ENCODE measurements at places on chromosomes 3 and 15.

DNA sequence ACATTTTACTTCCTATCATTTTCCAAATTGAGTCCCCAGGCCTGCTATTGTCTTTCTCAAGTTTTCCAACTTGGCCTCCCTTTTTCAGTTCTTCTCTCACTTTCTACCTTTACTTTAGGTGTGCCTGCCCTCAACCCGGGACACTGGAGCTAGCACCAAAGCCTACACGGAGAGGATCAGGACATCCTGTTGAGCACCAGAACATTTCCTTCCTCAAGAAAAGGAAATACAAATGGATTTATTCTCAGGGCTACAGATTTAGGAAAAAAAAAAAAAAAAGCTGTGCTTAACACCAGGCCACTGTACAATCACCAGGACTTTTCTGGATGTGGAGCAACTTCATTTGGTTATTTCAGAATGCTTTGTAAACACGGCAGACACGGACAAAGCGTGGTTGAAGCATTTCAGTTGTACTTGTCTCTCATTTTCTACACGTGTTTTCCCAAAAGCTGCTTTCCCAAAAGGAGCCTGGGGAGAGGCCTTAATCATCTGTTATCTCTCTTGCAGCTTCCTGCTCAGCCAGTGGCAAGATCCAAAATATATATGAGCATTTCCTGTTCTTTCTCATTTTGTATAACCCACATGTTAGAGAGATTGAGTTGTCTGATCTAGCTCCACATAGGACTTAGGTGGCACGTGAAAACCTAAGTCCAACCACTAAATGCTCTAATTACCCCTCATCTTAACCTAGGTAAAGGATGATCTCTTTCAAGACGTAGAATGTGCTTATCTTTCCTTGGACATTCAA, 15.5 kb upstream of the ATP1B3 start:
- DNase-seq: no peak

GRCh38 chr3:78809966-78810365, 957.8 kb downstream of the ROBO1 start:
- DNase-seq: peak; percentile 89

DNA sequence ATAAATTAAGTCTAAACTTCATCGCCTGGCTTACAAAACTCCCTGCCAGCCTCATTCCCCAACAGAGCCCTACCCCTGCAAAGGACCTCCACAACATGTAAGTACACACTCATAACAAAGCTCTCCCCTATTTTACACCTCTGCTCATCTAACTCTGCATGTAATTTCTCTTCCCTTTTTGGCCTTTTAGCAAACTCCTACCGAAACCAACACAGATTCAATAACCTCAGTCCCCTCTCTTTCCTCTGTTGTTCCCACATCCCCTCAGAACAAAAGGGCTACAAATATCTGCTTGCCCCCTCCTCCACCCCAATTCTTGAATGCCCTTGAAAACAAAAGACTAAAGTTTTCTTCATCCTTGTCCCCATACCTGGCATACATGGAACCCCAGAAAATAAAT, 662 bp downstream of the UBL7 start:
- DNase-seq: no peak

DNA sequence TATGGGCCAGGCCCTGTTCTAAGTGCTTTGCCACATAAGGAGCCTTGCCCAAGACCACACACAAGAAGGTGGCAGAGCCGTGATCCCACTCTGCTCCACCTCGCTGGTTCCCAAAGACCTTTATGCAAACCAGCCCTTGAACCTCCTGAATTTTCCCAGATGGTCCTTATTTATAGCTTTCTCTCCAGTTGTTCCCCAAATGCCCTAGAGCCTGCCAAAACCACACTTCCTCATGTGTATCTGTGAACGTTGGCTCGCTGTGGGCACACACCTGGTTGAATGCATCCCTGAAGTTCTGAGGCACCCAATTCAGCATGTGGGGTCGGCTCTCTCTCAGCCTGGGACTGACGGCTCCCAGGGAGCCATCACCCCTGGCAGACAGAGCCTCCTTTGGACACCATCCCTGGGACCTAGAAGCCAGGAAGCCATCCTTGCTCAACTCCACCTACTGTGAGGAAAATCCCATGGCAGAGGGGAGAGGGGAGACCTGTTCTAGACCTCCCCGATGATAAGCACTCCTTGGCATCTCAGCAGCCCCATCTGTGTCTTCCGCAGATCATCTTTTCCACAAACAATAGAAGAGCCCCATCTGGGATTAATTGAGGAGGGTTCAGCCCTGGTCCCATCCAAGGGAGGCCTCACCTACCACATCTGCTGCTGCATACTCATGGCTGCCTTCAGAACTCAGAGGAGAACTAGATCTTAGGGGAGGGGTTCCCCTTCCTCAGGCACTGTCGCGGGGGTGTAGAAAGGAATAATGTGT, 42.3 kb upstream of the LIMD1 start:
- peak; percentile 37 for DNase-seq

GRCh38 chr3:157618075-157618760, 115.0 kb upstream of the VEPH1 start:
- DNase-seq: peak; percentile 81

GRCh38 chr15:35362195-35362829, 183.7 kb downstream of the DPH6 start:
- peak; percentile 94 for DNase-seq
